ENCODE measurements at places on chromosomes 2 and 18. TPM values are rescaled to one million over a fixed set of nuclear protein-coding genes. Genes with fewer than 3 reads are reported as not detected.

Gene DNER
- total RNA-seq = 0.28 TPM

Gene PTPRM
- 32.5 TPM for total RNA-seq

Gene PRKAG3
- not detected for total RNA-seq

Gene MFF
- total RNA-seq = 144 TPM

Gene FOSL2
- 46.0 TPM for total RNA-seq

Gene BMP10
- total RNA-seq = not detected

Gene RAB31
- 51.0 TPM for total RNA-seq

Gene ASB1
- total RNA-seq = 64.6 TPM

Gene CAVIN2
- total RNA-seq = 2.5 TPM

Gene G6PC2
- total RNA-seq = not detected

Gene POTEC
- not detected for total RNA-seq

Gene DSC1
- total RNA-seq = 0.09 TPM

Gene SFT2D3
- 8.4 TPM for total RNA-seq

Gene RFTN2
- not detected for total RNA-seq

Gene EML4
- 64.1 TPM for total RNA-seq

Gene MYCN
- not detected for total RNA-seq

Gene RAB17
- 86.3 TPM for total RNA-seq

Gene FBLN7
- 0.70 TPM for total RNA-seq

Gene NDC80
- 71.7 TPM for total RNA-seq

Gene FOXI3
- not detected for total RNA-seq

All from PC-9 (cell line).